T-helper 17 cell (primary cell): ENCODE measurements at places on chromosomes 3 and 15.

- H3K27me3 ChIP-seq, result no peaks in the 10 kb centered on the region
- H3K27ac ChIP-seq, result no peak overlapping the region
- no peak for DNase-seq
- no peaks in the 10 kb centered on the region for H3K4me1 ChIP-seq
Observed at GRCh38 chr3:41477399-41478014, 278.2 kb downstream of the CTNNB1 start.

- no peak overlapping the region for H3K27ac ChIP-seq
- H3K4me3 ChIP-seq, result no peak overlapping the region
- no peak for DNase-seq
- peaks cover 74% of the 10 kb centered on the region for H3K27me3 ChIP-seq
- peaks cover 6% of the 10 kb centered on the region for H3K36me3 ChIP-seq
Observed at GRCh38 chr3:113214917-113215595, 3.7 kb downstream of the BOC start.

DNA sequence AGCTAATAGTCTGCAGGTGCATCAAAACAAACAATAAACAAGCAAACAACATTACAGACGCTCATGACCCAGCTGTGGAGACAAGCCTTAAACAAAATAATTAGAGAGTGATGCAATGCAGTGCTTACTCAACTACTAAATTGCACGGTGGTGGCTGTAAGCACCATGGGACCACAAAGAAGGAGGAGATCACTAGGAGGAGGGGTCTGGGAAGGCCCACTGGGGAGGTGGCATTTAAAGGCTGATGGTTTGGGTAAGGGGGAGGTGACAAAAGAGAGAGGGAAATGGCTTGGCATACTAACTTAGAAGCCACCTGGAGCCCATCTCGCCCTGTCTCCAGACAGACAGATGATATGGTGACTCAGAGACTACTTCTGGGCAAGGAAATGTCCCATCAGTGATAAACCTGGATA lies 516.7 kb downstream of the FOXP1 start:
- no peaks in the 10 kb centered on the region for H3K36me3 ChIP-seq
- peak; percentile 45 for DNase-seq
- H3K4me1 ChIP-seq, result peaks cover 47% of the 10 kb centered on the region
- no peaks in the 10 kb centered on the region for H3K27me3 ChIP-seq
- no peak overlapping the region for H3K4me3 ChIP-seq
- H3K27ac ChIP-seq, result no peak overlapping the region

DNA sequence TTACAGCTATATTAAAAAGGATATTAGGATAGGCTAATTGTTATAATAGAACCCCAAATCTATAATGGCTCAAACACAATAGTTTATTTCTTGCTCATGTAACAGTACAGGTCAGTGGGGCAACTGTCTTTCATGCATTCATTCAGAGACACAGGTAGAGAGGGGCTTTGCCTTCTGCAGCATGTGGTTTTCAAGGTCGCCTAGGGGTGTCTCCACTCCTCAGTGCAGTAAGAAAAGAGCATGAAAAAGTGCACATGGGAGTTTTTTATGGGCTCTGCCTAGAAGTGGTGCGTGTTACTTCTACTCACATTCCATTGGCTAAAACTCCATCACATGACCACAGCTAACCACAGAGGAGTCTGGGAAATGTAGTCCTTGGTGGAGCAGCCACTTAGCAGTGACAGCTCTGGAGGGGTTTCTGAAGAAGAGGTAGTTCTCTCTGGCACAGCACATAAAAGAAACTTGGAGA lies 1.8 kb downstream of the ZBTB38 start:
- H3K36me3 ChIP-seq, result no peaks in the 10 kb centered on the region
- peaks cover 11% of the 10 kb centered on the region for H3K4me1 ChIP-seq
- H3K27me3 ChIP-seq, result no peaks in the 10 kb centered on the region
- no peak overlapping the region for H3K4me3 ChIP-seq
- H3K27ac ChIP-seq, result no peak overlapping the region

GRCh38 chr15:88995449-88995848 lies 82.3 kb upstream of the MFGE8 start:
- H3K27me3 ChIP-seq, result peaks cover 53% of the 10 kb centered on the region
- peaks cover 3% of the 10 kb centered on the region for H3K36me3 ChIP-seq
- no peak for DNase-seq
- H3K4me1 ChIP-seq, result peaks cover 3% of the 10 kb centered on the region

DNA sequence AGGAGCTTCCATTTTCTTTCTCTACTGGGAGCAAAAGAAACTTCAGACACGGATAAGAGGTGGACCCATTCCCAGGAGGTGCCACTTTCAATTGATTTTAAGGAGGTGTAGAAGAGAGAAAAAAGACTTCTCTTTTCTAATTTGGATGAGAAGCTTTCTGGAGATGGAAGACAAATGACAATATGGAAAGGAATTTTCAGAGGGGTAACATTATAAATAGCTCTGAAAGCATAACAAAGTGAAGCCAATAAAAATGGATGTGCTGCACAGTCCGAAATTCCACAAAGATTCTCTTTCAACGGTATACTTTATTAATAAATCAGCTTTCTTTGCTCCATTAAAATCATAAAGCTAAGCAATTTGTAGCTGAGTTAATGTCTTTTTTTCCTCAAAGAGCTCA lies 607.2 kb upstream of the MDFIC2 start:
- no peak overlapping the region for H3K27ac ChIP-seq
- H3K4me3 ChIP-seq, result no peak overlapping the region
- H3K36me3 ChIP-seq, result no peaks in the 10 kb centered on the region

GRCh38 chr3:28247286-28247685 lies 5.9 kb downstream of the CMC1 start:
- H3K4me1 ChIP-seq, result peaks cover 50% of the 10 kb centered on the region
- H3K27me3 ChIP-seq, result no peaks in the 10 kb centered on the region
- no peak overlapping the region for H3K27ac ChIP-seq
- no peak overlapping the region for H3K4me3 ChIP-seq
- H3K36me3 ChIP-seq, result peaks cover 2% of the 10 kb centered on the region

DNA sequence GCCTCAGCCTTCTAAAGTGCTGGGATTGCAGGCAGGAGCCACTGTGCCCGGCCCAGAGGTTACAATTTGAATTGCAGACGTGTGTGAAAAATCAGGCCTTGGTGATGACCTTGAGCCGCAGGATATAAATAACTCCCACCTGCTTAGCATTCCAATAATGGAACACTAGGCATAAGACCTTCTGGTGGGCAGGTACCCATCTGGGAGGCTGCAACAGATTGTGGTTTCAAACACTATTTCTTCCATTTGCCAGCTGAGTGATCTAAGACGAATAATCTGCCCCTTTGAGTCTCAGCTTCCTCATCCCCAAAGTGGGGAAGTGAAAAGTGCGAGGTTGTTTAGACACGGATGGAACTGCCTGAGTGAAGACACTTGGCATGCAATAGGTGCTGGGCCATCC lies 47.7 kb upstream of the HERC1 start:
- H3K4me3 ChIP-seq, result no peak overlapping the region
- no peak for DNase-seq
- peaks cover 6% of the 10 kb centered on the region for H3K27me3 ChIP-seq
- H3K36me3 ChIP-seq, result no peaks in the 10 kb centered on the region
- H3K27ac ChIP-seq, result peak overlapping the region; percentile 63
- peaks cover 15% of the 10 kb centered on the region for H3K4me1 ChIP-seq

- peaks cover 2% of the 10 kb centered on the region for H3K36me3 ChIP-seq
- no peak for DNase-seq
- no peak overlapping the region for H3K4me3 ChIP-seq
- H3K27me3 ChIP-seq, result no peaks in the 10 kb centered on the region
- peak overlapping the region; percentile 32 for H3K27ac ChIP-seq
Observed at GRCh38 chr15:41336549-41336948, 3.9 kb downstream of the NUSAP1 start.

DNA sequence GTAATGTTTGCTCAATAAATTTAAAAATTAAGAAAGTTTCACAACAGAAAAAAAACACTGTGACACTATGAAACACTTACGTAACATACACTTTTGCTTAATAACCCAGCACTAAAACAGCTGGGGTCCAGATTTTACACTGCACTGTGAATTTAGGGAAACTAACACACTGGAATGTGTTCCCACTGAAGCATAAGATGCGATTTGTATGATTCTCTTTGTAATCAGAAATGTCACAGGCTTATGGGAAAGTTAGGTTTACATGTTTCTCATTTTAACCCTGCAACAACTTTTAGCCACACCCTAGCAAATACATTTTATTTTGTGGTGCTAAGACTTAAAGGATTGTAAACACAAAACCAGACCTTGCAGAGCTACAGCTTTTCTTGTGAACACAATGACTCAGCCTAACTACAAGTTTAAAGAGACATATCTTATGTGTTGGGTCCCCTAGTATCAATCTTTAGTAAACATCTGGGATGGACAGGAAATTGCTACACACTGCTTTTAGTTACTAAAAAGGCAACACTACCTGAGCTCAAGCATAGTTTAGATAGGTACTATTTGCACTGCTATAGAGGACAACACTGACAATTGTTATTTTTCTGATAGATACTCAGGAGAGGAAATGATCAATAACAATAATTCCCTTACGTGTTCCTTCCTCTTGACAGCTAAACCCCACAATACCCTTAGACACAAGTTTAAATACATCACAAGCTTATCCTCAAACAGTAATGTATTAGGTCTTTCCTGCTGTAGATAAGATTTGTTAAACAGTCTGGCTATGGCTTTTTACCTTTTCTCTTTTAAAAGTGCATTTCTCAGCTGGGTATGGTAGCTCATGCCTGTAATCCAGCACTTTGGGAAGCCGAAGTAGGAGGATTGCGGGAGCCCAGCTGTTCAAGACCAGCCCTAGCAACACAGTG lies 3.8 kb downstream of the PLD1 start:
- H3K36me3 ChIP-seq, result no peaks in the 10 kb centered on the region
- peaks cover 39% of the 10 kb centered on the region for H3K4me1 ChIP-seq
- no peak overlapping the region for H3K27ac ChIP-seq
- H3K27me3 ChIP-seq, result peaks cover 4% of the 10 kb centered on the region

GRCh38 chr15:69956417-69956816 lies 141.3 kb downstream of the TLE3 start:
- no peak for DNase-seq
- H3K4me3 ChIP-seq, result no peak overlapping the region
- H3K27ac ChIP-seq, result no peak overlapping the region
- peaks cover 7% of the 10 kb centered on the region for H3K27me3 ChIP-seq
- peaks cover 6% of the 10 kb centered on the region for H3K4me1 ChIP-seq

DNA sequence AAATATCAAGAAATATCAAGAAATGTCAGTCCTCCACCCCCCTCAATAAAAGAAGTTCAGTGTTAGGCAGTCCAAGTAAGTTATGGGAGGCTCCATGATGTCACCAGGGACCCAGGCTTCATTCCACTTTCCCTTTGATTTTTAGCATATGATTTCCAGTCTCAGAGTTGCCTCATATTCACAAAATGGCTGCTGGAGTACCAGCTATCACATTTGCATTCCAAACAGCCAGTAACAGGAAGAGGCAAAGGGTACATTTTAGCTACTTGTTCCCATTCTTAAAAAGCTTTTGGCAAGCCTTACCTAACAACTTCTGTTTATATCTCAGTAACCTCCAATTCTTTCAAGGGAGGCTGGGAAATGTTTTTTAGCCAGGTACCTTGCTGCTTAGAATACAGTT lies 13.4 kb upstream of the KLF13 start:
- H3K36me3 ChIP-seq, result no peaks in the 10 kb centered on the region
- H3K4me1 ChIP-seq, result peaks cover 16% of the 10 kb centered on the region
- DNase-seq, result no peak
- H3K4me3 ChIP-seq, result no peak overlapping the region

- H3K27me3 ChIP-seq, result no peaks in the 10 kb centered on the region
- no peak overlapping the region for H3K27ac ChIP-seq
- peaks cover 4% of the 10 kb centered on the region for H3K36me3 ChIP-seq
- H3K4me3 ChIP-seq, result no peak overlapping the region
- H3K4me1 ChIP-seq, result peaks cover 4% of the 10 kb centered on the region
- DNase-seq, result no peak
Observed at GRCh38 chr3:188468196-188468595, 314.2 kb downstream of the LPP start.

GRCh38 chr3:156637480-156638022 lies 36.8 kb upstream of the TIPARP start:
- DNase-seq, result no peak
- no peaks in the 10 kb centered on the region for H3K36me3 ChIP-seq
- no peak overlapping the region for H3K27ac ChIP-seq
- H3K4me1 ChIP-seq, result peaks cover under 1% of the 10 kb centered on the region

- H3K27me3 ChIP-seq, result no peaks in the 10 kb centered on the region
- H3K4me1 ChIP-seq, result no peaks in the 10 kb centered on the region
- no peak overlapping the region for H3K4me3 ChIP-seq
- no peaks in the 10 kb centered on the region for H3K36me3 ChIP-seq
- DNase-seq, result no peak
- H3K27ac ChIP-seq, result no peak overlapping the region
Observed at GRCh38 chr15:95162967-95163531, 931.7 kb downstream of the MCTP2 start.

DNA sequence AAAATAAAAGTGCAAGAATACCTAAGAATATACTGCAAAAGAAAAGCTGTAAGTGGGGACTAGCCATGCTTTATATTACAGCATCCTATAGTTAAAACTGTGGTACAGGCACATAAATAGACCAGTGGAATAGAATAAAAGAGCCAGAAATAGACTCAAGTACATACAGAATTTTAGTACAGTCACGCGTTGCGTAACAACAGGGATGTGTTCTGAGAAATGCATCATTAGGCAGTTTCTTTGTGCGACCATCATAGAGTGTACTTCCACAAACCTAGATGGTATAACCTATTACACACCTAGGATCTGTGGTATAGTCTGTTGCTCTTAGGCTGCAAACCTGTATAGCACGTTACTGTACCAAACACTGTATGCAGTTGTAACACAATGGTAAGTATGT lies 61.8 kb downstream of the PCCB start:
- H3K4me1 ChIP-seq, result no peaks in the 10 kb centered on the region
- H3K27ac ChIP-seq, result no peak overlapping the region
- no peak for DNase-seq
- H3K4me3 ChIP-seq, result no peak overlapping the region
- no peaks in the 10 kb centered on the region for H3K27me3 ChIP-seq
- peaks cover 2% of the 10 kb centered on the region for H3K36me3 ChIP-seq

DNA sequence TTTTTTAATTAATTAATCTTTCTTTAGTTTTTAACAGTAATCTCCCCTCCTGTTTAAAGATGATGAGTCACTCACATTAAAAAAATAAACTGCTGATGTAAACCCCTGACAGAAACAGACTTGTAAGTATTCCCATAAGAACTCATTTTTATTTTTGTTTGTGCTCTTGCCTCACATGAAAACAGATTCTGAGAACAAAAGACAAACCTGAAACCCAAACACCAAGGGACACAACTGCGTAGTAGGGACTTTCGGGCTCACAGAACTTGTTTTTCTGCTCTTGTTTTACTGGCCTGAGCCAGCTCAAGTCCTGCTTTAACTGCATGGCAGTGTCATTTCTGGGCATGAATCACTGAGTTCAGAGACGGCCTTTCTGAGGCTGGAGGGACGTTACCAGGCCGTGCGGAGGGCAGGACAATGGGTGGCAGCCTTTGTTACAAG lies 600.8 kb downstream of the FOXP1 start:
- H3K4me1 ChIP-seq, result peaks cover 41% of the 10 kb centered on the region
- peak overlapping the region; percentile 45 for H3K4me3 ChIP-seq
- peaks cover 8% of the 10 kb centered on the region for H3K36me3 ChIP-seq

DNA sequence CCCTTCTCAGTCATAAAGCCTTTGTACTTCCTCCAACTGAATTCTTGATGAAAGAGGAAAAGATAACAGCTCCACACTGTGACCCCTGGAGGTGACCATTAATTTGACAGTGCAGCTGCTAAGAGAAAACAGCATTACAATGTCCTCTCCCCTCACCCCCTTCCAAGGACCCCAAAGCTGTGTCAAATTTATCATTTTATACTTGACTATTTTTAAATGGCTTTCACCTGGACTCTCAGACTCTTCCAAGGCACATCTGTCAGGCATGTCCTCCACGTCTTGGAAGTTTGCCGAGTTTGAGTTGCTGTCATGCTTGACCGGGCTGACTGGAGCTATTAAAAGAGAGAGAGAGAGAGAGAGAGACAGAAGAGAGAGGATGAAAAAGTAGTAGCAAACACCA lies 236.5 kb downstream of the WDR72 start:
- H3K36me3 ChIP-seq, result no peaks in the 10 kb centered on the region
- no peaks in the 10 kb centered on the region for H3K27me3 ChIP-seq
- no peak for DNase-seq
